ENCODE measurements at places on chromosomes 4 and X.
A peak's percentile ranks its signal among the peaks of the same experiment; 100 is the strongest.

DNA sequence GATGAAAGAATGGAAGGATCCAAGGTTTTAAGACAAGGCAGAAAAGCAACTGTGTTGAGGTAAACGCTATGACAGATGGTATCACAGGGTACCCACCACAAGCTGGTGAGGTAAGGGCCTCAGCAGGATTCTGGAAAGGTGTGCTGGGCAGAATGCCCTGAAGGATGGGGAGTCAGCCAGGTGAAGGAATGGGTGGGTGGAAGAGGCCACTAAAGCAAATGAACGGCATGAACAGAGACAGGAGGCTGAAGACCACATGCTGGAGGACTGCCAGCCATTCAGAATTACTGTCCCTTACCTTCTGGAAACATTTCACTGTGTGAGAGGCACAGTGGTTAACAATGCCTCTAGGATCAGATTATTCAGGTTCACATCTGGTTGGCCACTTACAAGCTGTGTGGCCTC, 23.6 kb downstream of the GPRIN3 start:
- no peaks in the 10 kb centered on the region for H3K27me3 ChIP-seq
- no peak overlapping the region for H3K27ac ChIP-seq
- peaks cover 61% of the 10 kb centered on the region for H3K4me1 ChIP-seq
- H3K36me3 ChIP-seq, result peaks cover 7% of the 10 kb centered on the region
- no peak for DNase-seq

DNA sequence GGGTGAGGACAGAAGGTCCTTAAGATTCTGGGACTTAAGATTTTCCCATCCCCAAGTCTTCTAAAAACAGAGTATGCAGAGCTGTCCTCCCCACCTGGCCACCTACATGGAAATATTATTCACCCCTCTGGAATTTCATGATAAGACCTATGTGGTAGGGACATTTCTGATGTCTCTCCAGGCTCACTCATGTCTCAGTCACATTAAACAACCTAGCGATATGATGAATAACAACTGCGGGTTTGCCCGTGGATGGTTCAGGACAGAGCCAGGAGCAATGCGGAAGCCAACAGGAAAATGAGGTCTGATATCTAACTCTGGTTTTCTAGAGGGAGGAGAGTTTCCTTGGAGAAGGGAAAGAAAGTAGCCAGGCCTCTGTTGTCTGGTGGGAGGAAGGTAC, 47.4 kb downstream of the TEX13A start:
- no peaks in the 10 kb centered on the region for H3K4me1 ChIP-seq
- H3K4me3 ChIP-seq, result no peak overlapping the region
- no peak for DNase-seq
- no peaks in the 10 kb centered on the region for H3K27me3 ChIP-seq
- H3K27ac ChIP-seq, result no peak overlapping the region
- H3K36me3 ChIP-seq, result no peaks in the 10 kb centered on the region

- no peaks in the 10 kb centered on the region for H3K36me3 ChIP-seq
- peaks cover 2% of the 10 kb centered on the region for H3K4me1 ChIP-seq
- no peaks in the 10 kb centered on the region for H3K27me3 ChIP-seq
Observed at GRCh38 chr4:121212806-121213205, 48.7 kb upstream of the TNIP3 start.

DNA sequence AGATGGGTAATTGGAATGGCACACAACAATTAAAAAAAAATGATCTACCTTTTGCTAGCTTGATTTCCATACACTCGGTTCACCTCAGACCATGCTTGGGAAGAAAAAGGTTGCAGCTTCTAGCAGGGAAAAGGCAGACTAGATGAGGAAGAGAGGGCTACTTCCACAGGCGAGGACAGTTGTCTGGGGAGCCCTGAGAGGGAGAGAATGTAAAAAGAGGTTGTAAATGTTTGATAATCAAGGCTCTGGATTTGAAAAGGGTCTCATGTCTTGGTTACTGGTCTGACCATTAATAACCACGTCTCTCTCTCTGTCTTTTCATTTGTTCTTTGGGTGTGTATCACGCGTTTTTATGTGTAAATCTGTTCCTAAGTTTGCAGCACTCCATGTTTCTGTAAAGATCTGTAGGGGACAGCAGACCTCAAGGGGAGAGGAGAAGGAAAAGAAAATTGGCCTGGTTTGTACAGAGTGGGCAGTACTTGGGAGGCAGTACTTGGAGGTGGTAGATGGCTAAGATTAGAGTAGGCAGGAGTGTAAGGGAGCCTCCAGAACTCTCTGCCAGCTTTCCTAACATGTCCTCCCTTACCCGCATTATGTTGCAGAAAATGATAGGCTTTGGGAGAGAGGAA, 750 bp downstream of the ARMCX5 start:
- DNase-seq, result no peak
- peak overlapping the region; percentile 99 for H3K27ac ChIP-seq
- peaks cover 23% of the 10 kb centered on the region for H3K4me1 ChIP-seq

DNA sequence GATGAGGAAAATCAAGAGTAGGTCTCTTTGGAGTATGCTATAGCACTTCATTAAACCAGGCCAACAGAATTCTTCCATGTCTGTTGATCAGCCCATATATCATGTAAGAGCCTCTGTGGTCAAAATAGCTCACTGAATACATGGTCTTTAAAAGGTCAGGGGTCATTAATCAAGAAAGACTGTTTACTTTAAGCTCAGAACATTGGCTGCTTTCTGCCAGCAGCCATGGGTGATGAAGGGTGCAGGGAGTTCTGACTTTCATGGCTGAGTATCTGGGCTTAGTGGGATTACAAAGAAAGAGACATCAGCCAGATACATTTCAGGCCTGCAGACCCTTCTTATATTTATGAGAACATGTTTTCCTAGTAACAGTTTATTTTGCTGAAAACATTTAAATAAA, 7.1 kb upstream of the C4orf54 start:
- no peak overlapping the region for H3K4me3 ChIP-seq
- no peaks in the 10 kb centered on the region for H3K36me3 ChIP-seq

DNA sequence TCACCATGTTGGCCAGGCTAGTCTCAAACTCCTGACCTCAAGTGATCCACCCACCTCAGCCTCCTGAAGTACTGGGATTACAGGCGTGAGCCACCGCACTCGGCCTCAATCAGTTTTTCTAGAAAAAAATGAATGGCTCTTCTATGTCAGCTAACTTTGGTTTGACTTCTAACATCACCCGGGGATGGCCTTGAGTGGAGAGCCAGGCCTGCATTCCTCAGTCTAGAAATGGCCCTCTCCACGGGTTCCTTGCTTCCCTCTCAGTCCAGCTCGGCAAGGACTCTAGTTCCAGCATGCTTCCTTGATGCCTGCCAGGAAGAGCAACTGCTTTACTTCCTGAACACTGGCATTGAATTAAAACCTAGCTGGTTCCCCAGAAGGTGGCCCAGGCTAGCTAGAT, 39.0 kb downstream of the SLC25A5 start:
- H3K27ac ChIP-seq, result no peak overlapping the region
- no peak for DNase-seq
- no peaks in the 10 kb centered on the region for H3K36me3 ChIP-seq
- H3K27me3 ChIP-seq, result no peaks in the 10 kb centered on the region
- peaks cover 3% of the 10 kb centered on the region for H3K4me1 ChIP-seq

DNA sequence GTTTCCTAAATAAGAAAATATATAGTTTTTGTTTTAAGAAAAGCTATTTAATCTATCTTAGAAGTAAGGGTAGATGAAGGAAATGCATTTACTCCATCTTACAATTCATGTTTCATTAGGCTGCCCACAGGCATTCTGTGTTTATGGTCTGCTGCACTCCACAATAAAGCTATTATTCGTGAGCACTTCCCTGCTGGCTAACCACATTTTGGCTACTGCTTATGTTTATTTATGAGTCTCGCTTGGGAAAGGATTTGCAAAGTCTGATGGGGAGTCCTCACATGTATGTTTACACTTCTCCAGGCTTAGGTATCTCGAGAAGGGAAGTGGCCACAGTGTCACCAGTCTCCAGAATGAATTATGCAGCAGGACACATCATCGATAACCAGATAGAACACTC, 260.8 kb upstream of the VCX start:
- H3K27ac ChIP-seq, result no peak overlapping the region
- no peaks in the 10 kb centered on the region for H3K27me3 ChIP-seq
- H3K4me3 ChIP-seq, result no peak overlapping the region
- no peak for DNase-seq

- no peak overlapping the region for H3K27ac ChIP-seq
- H3K4me3 ChIP-seq, result no peak overlapping the region
- no peaks in the 10 kb centered on the region for H3K4me1 ChIP-seq
Observed at GRCh38 chrX:69139516-69139915, 25.7 kb downstream of the PJA1 start.

DNA sequence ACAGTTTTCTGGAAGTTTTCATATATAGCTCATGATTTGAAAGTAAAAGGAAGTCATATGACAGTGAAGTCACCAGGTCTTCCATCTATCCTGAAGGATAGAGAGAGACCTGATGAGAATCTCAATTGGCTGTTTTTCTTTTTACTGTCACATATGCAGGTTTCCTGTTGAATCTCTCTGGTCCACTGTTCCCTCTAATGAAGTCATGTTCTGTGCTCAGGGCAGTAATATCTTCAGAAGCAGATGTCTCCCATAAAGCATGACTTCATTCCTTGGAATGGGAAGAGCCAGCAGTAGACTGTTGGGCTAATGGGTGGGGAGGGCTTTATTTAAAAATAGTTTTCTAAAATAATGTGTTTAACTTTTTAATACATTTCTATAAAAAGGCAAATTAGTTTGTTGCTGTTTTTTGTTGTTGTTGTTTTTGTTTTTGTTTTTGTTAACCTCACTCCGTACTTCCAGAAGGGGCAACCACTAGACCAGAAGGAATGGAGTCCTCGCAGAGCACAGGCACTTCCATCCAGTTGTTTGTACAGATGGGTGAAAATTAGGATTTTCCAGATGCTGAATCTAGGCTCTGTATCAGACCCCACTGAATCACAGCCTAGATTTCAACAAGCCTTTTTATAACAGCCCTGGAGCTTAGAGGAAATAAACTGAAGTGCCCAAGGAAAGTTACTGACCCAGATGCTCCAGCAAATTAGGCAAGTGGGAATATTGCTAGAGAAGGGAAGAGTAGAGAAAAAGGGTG, 54.2 kb downstream of the AWAT2 start:
- DNase-seq, result no peak
- H3K27me3 ChIP-seq, result no peaks in the 10 kb centered on the region
- no peaks in the 10 kb centered on the region for H3K4me1 ChIP-seq
- H3K4me3 ChIP-seq, result no peak overlapping the region
- no peaks in the 10 kb centered on the region for H3K36me3 ChIP-seq

- no peaks in the 10 kb centered on the region for H3K27me3 ChIP-seq
- H3K4me3 ChIP-seq, result no peak overlapping the region
- H3K4me1 ChIP-seq, result no peaks in the 10 kb centered on the region
- H3K27ac ChIP-seq, result no peak overlapping the region
- peaks cover 4% of the 10 kb centered on the region for H3K36me3 ChIP-seq
Observed at GRCh38 chrX:106973433-106974149, 26.4 kb downstream of the MORC4 start.

DNA sequence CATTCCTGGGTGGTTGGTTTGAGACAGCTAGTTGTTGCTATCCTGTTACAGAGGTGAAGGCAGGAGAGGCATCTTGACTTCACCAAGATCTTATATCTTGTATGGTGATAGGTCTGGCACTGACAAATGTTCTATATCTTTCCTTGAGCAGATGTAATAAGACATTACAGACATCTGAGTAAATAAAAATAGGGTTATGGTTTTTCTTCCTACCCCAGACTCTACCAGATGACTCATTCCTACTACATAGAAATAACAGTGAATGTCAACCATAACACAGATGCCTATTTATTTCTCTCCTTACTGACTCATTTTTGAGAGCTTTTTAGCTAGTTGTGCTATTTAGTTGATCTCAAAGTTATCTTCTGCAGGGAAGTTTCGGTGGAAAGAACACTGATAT, 21.9 kb downstream of the HNRNPH2 start:
- peak overlapping the region; percentile 53 for H3K27ac ChIP-seq
- peaks cover 5% of the 10 kb centered on the region for H3K36me3 ChIP-seq
- DNase-seq, result no peak

DNA sequence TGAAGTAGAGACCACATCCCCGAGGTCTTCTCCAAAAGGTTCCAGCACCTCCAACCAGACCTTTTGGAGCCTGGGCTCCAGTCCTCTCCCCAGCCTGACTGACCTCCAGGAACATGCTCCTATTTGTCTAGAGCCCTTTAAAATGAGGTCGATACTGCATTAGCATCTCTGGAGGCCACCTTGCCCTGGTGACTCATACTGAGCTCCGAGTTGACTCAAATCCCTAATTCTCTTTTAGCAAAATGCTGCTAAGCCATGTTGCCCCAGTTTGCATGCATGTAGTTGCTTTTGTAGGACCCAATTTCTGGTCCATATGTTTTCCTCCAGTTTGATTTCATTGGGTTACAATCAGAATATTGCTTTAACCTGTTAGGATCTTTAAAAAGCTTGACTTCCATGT, 43.5 kb upstream of the CITED1 start:
- no peak for DNase-seq
- H3K36me3 ChIP-seq, result peaks cover 14% of the 10 kb centered on the region
- H3K27me3 ChIP-seq, result no peaks in the 10 kb centered on the region
- H3K4me1 ChIP-seq, result no peaks in the 10 kb centered on the region
- H3K27ac ChIP-seq, result peak overlapping the region; percentile 29

DNA sequence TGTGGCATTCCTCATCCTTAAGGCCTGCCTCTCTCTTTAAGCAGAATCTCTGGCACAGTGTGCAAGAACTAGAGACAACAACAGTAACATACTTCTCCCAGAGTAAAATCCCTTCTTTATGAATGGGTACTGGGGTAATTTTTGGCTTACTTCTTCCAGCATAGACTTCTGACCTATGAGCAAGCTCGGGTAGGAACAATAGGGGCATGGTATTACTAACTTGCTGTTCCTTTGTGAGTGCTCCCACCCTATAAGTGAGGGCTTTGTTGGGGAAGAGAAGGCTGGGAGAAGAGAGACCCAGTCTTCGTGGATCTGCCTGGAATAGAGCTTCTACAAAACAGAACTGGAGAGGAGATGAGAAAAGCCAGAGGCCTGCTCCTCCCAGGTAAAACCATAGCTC, 30.2 kb downstream of the CLDN2 start:
- no peak overlapping the region for H3K27ac ChIP-seq
- H3K4me1 ChIP-seq, result no peaks in the 10 kb centered on the region
- no peak overlapping the region for H3K4me3 ChIP-seq
- no peak for DNase-seq
- H3K36me3 ChIP-seq, result no peaks in the 10 kb centered on the region

GRCh38 chr4:36835246-36835645, 409.3 kb upstream of the NWD2 start:
- no peak for DNase-seq
- no peaks in the 10 kb centered on the region for H3K36me3 ChIP-seq
- H3K4me1 ChIP-seq, result no peaks in the 10 kb centered on the region
- no peaks in the 10 kb centered on the region for H3K27me3 ChIP-seq

GRCh38 chr4:165448700-165449099, 69.9 kb downstream of the CPE start:
- H3K4me3 ChIP-seq, result no peak overlapping the region
- H3K27me3 ChIP-seq, result peaks cover 14% of the 10 kb centered on the region
- H3K4me1 ChIP-seq, result peaks cover 5% of the 10 kb centered on the region

DNA sequence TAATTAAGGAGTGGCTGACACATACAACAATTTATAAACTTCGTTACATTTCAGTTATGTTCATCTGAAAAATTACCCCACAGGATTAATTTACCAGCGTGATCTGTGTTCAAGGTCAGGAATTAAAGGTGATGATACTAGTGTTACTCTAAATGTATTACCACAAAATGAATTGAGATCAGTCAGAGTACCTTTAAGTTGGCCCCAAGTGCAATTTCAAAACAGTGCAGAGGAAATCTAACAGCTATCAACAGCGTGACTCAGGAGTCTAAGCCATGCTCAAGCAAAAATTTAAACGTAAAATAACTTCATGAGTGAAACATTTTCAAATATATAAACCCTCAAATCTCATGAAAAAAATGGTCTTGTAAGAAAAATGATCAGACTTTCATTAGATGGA, 18.7 kb downstream of the ANTXR2 start:
- H3K4me3 ChIP-seq, result no peak overlapping the region
- H3K27ac ChIP-seq, result peak overlapping the region; percentile 86
- H3K36me3 ChIP-seq, result peaks cover 12% of the 10 kb centered on the region
- DNase-seq, result no peak
- H3K27me3 ChIP-seq, result no peaks in the 10 kb centered on the region
